ENCODE measurements at places on chromosomes 16 and 17.

DNA sequence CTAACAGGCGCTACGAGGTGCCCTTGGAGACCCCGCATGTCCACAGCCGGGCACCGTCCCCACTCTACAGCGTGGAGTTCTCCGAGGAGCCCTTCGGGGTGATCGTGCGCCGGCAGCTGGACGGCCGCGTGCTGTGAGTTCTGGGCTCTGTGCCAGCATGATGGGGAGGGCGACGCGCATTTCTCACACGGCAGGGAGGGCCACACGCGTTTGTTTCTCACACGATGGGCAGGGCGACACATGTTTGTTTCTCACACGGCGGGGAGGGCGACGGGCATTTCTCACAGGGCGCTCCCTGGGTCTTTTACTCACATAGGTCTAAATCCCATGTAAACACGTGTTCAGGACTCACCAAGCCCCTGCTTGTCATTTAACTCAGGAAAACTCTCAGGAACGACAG is 4.4 kb downstream of the GAA start:
- no peak for DNase-seq

DNA sequence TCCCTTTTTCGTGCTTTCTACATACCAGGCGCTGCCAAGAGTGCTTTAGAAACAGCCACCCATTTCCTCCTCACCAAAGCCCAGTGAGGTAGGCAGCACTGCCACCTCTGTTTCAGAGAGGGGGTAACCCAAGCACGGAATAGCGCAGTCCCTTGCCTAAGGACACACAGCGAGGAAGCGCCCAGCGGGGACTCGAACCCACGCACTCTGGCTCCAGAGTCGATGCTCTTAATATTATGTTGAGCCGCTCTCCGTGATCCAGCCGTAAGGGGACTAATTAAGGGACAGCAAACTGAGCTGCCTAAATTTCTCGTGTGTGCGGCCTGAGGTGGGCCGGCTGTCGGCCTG is 497 bp downstream of the CES1 start:
- DNase-seq: no peak

DNA sequence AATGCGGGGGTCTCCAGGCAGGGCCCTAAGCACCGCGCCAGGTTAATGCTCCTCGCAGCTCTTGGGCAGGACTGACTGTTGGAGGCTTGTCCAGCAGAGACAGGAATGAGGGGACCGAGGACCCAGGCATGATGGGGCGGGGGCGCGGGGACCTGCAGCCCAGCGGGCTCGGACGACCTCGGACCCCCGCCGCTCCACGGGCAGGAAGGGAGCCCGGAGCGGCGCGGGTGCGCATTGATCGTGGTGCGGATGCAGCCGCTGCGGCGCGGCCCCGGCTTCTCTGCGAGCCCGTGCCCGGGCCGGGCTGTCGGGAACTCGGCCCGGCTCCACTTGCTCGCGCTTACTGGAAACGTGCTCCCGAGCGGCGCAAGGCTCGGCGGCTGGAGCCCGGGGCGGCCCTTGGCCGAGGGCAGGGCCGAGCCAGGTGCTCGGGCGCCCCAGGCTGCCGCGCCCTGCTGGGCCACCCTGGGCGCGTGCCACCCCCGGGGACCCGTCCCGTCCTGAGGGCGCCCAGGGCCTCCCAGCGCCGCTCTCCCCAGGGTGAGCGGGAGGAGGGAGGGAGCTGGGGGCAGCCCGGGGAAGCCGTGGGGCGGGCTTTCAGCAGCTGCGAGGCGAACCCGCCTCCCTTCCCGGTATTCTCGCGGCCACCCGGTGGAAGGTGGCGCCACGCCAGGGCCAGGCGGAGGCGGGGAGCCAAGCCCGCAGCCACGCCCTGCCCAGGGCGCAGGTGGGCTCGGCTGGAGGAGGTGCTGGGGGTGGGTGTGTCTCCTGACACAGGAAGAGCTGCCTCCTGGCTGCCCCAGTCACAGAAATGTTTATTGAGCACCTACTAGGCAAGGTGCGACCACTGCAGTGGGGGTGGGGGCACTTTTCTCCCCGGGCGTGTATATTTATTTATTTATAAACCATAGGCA is 45.9 kb downstream of the SOCS3 start:
- DNase-seq: no peak

DNA sequence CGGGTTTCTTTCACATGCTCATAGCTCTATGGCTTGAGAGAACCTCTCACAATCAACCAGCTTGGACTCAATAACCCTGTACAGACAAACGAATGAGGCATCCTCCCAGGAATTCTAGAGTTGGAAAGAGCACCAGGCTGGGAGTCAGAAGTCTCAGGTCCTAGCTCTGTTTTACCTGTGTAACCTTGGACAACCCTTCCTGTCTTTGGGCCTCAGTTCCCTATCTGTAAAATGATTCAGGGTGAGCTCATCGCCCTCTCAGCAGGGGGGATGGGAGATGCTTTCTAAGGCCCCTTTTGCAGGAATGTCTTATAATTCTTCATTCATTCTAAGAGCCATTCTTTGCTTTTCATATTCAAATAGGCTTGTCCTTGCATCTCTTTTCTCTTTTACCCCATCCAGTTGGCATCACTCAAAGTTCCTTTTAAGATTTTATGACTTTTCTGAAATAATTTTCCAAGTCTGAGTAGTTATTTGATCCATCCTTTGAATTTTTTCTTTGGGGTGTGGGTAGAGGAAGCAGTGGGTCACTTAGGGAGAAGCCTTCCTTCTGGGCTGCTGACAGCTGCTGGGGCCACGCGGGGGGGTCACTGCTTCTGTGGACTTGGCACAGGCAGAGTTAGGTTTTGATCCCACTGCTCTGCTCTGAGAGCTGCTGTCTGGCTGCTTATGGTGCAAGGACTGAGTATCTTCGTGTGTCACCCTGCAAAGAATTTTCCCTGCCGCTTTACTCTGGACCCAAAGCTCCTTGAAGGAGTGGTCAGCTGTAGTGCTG is 102.7 kb downstream of the UTP18 start:
- DNase-seq: peak; percentile 44

DNA sequence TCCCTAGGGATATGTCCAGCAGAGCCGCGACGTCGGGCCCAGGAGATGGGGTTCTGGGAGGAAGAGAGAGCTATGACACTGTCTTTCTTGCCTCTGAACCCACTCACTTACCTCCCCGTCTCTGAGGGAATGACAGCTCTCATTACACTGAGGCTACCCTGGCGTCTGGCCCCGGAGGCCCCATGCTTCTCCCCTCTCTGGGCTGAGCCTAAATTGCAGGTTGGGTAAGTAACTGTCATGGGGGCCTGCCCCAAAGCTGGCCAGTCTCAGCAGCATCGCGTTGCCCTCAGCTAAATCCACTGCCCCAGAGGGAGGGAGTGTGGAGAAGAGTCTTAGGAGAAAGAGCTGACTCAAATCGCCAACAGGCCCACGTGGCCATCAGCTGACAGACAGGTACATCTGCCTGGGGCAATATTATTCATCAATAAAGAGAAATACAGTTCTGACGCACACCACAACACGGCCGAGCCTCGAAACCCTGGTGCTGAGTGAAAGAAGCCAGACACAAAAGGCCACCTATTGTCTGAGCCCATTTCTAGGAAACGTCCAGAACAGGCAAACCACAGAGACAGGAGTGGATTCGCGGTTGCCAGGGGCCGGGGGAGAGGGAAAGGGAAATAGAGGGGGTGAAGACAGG is 156.4 kb downstream of the C16orf95 start:
- no peak for DNase-seq

DNA sequence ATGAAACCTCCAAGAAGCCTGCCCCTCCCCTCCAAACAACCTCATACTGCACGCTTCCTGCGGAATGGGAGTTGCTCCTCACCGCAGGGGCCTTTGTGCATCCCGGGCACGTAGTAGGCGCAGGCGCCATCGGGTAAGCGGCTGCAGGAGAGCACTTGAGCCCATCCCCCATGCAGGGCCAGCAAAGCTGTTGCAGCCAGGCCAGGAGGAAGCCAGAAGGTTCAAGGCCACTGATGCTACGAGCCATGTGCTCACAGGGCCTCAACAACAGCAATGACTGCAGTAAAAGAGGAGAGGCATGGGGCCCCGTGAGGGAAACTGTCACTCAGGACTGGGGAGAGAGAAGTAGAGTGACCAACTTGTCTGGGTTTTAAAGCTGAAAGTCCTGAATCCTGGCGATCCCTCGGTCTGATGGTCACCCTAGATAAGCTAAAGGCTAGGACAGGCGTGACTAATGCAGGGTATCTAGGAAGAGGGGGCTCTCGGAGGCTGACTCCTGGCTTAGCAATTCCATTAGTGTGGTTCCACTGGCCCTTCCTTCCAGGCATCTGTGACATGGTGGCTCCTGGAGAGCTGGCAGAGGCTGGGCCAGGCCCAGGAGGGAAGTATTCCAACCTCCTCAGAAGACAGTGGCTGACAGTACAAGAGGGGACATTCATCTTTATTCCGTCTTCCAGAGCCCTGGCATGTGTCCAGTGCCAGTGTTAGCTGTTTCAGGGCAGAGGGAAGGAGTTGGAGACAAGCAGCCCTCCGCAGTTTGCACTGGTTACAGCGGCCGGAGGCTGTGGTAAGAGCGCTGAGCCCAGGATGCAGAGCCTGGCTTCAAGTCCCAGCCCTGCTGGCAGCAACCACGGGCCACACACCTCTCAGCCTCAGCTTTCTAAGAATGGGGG is 20.8 kb downstream of the GOSR2 start:
- no peak for DNase-seq

GRCh38 chr16:82379551-82379950 is 209.5 kb upstream of the MPHOSPH6 start:
- DNase-seq: no peak

- DNase-seq: no peak
Observed at GRCh38 chr17:71084219-71084618, 914.9 kb downstream of the KCNJ2 start.

- no peak for DNase-seq
Observed at GRCh38 chr16:25135254-25135878, 23.8 kb downstream of the LCMT1 start.

GRCh38 chr17:75706042-75706728 is 15.1 kb upstream of the ITGB4 start:
- no peak for DNase-seq

GRCh38 chr16:25270577-25270976 is 12.9 kb upstream of the ZKSCAN2 start:
- no peak for DNase-seq

GRCh38 chr16:89873972-89874689 is 739 bp downstream of the TCF25 start:
- DNase-seq: peak; percentile 89

DNA sequence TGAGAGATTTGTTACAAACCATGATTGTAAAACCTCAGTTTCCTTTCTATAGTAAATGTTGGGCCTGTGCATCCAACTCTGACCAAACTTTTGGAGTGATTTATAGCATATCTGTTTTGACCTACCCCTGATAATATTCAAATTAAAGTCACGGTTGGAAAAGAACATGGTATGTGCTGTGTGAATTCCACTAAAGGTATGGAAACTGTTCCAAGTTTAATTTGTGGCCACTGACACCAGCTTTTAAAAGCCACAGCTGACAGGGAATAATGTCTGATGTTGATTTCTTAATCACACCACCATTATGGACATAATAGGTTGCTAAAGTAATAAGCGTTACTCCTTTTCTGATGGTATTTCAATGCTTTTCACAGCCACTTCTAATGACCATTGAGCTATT is 1215.9 kb downstream of the CDH8 start:
- no peak for DNase-seq

DNA sequence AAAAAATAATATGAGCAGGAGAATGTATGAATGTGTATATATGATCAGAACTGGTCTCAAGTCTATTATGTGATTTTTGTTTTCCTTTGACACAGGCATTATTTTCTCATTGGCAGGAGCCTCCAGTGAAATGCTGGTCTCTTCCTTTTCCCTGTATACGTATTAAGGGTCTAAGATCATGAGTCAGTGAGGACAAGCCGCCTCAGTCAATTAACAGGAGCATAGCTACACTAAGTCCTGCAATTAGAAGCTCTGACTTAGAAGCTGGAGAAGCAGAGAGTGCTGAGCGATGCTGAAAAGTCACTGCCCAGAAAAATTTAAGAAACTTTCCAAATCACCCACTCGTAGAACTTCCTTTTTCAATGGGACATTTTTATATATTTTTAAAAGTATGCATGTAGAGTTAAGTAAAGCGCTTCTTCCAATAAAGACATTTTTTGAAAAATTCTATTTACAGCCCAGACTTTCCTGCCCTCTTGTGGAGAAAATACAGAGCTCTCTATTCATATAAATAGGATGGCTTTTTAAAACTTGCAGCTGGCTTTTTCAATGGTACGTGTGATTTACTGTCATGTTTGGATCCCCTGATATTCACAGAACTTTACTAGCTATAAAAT is 70.2 kb upstream of the PSMD7 start:
- DNase-seq: no peak

- DNase-seq: no peak
Observed at GRCh38 chr16:10744370-10745030, 858 bp downstream of the NUBP1 start.

DNA sequence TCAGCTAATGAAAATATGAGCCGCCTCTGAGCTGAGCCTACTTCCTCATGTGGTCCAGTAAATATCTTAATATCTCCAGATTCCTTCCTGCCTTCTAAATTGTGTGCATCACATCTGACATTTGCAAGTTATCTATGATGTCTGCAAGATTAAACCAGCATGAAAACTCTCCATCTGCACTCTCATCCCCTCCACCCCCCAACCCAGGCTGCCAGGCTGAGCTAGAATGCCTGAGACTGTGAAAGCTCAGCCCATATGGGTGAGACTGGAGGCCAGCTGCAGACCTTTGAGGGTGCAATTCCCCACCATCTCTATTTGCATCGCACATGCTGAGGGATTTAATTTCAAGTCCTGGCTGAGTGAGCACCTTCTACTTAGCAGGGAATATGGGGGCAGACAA is 82.8 kb downstream of the ASIC2 start:
- DNase-seq: no peak

DNA sequence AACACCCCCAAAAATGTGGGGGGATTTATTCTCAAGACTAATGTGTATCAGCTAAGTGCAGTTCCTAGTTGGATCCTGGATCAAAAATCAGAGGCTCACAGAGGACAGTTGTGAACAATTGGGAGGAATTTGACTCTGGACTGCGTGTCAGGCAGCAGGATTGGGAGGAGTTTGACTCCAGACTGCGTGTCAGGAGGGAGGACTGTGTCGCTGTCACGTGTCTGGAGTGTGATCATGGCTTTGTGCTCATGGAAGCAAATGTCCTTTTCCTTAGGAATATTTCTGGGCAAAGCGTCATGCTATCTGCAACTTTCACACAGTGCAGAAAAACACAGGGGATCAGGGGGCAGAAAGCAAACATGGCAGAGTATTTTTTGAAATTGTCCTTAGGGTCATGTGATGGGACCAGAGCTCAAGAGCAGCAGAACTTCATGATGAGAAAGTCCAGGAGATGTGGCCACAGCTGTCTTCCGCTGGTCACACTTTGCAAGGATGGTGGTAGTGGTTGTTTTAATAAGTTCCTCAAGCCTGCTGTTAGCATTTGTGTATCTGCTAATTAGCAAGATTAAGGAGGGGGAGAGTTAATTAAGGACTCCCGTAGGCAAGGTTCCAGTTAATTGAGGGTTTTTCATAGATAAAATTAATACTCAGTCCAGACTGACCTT is 122.0 kb upstream of the CHMP6 start:
- no peak for DNase-seq

DNA sequence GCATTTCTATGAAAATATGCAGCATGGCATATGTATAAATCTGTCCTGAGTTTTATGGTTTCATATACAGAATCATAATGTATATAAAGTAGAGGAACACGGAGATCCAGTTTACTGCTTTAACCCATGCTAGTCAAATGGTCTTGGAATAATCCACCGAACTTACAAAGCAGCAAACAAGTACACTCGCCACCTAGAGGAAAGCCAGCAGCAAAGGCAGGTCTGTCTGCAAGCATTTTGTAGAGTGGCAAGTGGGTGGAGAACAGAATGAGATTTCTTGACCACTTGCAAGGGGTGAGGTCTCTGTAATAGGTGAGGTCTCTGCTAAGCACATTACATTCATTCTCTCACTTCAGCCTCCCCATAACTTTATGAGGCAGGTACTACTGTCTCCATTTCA is 308.3 kb downstream of the CA10 start:
- no peak for DNase-seq

- no peak for DNase-seq
Observed at GRCh38 chr17:73427198-73427597, 115.4 kb upstream of the CDC42EP4 start.

Data from hippocampal formation (tissue), 2 donors.